Mesenteric fat pad (tissue), 1 donor: ENCODE measurements at places on chromosomes 12 and 14.
A peak's percentile ranks its signal among the peaks of the same experiment; 100 is the strongest.

DNA sequence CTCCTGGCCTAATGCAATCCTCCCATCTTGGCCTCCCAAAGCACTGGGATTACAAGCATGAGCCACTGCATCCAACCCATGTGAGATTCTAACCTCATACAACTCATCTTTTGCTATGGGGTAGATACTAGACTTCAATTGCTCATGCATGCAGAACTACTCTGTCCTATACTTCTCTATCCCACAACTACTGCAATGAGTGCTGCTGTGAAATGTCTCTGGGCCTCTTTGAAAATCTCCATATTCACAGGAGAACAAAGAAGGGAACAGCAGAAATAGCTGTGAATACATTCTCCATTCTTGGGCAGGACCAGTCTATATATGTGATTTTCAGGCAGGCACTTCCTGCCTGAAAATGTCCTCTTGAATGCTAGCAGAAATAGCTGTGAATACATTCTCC, 220.7 kb upstream of the GRIP1 start:
- no peak for DNase-seq

- DNase-seq: no peak
Measured at GRCh38 chr14:87018294-87018693, 974.7 kb downstream of the GALC start.

- DNase-seq: no peak
Measured at GRCh38 chr12:52175371-52176350, 16.2 kb downstream of the KRT80 start.

DNA sequence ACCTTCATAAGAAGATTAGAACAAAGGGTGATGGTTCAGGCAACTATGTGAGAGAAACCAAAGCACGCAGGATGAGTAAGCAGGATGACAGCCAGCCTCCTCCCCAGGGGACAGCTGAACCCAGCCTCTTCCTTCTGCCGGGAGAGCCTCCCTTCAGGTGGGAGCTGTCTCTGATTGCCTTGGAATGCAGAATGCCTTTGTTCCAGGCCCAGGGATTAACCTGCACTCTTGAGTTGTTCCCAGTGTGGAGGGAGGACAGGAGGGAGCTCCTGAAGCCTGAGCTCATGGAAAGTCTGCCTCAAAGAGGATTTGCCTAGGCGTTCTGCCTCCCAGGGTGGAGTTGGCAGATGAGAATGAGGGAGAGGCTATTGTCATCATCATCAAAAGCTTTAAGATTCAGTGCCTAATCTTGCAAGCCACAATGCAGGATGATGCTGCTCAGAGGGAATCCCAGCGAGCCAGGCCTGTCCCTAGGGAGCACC, 3.6 kb upstream of the KRT6A start:
- DNase-seq: no peak

- DNase-seq: no peak
Measured at GRCh38 chr12:12281134-12281533, 14.3 kb upstream of the LRP6 start.

- no peak for DNase-seq
Measured at GRCh38 chr14:90512329-90512991, 115.6 kb downstream of the CALM1 start.

GRCh38 chr12:98968896-98969295, 323.8 kb downstream of the APAF1 start:
- DNase-seq: no peak

GRCh38 chr14:92459030-92459949, 54.3 kb upstream of the RIN3 start:
- DNase-seq: no peak

DNA sequence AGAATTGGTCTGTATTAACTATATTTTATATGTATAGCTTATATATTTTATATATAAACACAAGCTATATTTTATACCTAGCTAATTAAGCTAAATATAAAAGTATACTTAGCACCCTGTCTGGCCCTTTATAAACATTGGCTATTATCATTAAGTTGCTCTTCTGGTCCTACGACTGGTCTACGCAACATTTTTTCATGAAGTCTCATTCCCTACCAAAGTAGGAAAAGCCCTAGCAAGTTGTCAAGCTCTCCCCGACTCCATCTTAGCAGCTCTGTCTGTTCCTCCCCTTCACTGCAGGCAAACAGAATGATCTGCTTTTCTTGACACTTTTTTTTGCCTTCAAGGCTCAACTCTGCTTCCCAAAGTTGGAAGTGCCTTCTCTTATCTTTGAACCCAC, 36.7 kb upstream of the ELK3 start:
- no peak for DNase-seq

- DNase-seq: no peak
Measured at GRCh38 chr14:83485591-83485990, 1951.9 kb upstream of the SEL1L start.

- DNase-seq: no peak
Measured at GRCh38 chr12:124426594-124427555, 132.0 kb downstream of the RFLNA start.

DNA sequence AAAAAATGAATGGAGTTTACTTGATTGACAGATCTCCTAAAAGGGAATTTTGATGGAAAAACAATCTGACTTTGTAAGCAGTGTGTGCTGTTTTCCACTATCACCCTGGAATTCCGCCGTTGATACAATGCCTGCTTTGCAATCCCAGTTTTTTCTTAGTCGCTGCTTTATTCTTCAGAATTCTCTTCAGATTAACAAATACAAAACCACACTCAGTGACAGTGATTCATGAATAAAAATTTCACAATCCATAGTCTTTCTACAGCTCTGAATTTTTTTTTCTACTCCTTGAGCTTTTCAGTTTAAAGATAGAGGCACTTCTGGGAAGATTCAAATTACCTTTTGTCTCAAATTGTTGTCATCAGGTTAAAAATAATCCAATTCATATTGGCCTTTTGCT, 44.6 kb upstream of the KITLG start:
- no peak for DNase-seq

DNA sequence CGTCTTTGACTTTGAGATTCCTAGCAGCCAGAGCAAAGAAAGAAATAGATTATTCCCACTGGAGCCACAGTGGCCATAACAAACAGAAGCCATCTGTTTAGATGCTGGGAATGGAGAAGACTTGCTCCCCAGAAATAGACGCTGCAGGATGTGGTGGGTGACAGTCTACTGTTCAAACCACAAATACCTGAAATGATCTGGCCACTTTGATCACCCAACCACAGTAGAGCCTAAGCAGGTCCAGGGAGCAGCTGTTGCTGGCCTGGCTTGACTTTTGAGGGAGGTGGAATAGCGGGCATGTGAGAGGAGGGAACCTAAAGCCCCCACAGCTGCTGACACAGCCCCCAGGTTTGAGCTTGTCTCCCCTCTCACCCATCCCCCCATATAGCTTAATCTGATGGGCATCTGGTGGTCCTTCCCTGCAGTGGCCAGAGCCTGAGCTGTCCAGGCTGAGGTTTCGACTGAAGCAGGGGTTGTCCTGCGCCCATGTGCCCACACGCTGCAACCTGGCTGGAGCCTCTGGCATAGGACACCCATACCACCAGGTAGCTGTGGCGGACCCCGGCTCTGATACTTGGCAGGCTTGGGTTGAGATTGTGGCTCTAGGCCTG, 38.7 kb downstream of the SH2B3 start:
- DNase-seq: no peak

GRCh38 chr12:41188841-41189394, 798 bp downstream of the PDZRN4 start:
- DNase-seq: no peak

- peak; percentile 87 for DNase-seq
Measured at GRCh38 chr12:34402228-34402898, 380.1 kb downstream of the ALG10 start.

DNA sequence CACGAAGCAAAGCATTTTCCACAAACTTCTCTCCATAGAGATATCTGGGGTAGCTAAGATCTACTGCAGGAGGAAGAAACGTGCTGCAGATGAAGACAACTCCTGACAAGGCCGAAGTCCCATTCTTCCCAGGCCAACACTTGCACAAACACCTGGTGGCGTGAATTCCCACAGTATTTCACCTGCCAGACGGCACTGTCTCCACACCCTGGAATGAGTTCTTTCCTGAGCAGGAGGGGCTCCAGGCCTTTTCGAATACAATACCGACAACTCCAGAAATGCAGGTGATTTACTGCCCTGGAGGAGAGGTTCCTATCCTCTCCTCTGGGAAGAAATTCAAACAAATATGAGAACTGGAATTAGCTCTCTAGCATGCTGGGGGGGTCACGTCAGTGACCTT, 179.9 kb downstream of the MON2 start:
- no peak for DNase-seq

DNA sequence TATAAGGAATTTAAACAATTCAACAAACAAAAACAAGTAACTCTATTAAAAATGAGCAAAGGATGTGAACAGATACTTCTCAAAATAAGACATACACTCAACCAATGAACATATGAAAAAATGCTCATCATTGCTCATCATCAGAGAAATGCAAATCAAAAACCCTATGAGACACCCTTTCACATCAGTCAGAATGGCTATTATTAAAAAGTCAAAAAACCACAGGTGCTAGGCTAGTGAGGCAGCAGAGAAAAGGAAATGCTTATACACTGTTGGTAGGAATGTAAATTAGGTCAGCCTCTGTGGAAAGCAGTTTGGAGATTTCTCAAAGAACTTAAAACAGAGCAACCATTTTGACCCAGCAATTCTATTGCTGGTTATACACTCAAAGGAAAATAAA, 52.0 kb downstream of the NAV3 start:
- DNase-seq: no peak

DNA sequence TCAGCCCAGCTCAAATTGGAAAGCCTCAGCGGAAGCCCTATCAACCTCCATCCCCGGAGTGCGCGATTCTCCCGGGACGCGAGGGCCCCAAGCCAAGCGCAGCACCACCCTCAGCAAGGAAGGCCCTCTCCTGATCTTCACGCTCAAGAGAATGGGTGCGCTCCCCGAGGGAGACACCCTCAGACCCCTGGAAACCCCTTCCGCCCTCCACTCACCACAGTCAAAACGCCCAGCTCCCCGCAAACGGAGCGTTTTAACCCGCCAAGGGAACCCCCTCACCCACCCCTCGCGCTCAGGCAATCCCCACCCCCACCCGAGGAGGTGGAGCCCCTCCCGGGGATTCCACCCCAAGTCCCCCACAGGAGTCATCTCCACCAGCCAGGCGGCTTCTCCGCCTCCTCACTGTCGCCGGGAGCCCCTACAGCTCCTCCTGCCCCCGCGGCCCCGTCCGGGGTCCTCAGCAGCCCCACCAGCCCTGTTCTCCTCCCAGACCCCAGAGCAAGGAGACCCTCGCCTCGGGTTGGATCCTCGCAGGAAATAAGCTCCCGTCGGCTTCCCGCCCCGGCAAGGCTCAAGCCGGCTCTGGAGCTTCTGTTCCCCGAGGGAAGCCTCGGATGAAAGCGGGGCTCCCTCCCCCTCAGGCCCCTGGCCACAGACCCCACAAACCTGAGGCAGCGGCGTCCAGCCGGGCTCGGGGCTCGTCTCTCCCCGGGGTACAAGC, 507 bp downstream of the BAZ2A start:
- DNase-seq: no peak

DNA sequence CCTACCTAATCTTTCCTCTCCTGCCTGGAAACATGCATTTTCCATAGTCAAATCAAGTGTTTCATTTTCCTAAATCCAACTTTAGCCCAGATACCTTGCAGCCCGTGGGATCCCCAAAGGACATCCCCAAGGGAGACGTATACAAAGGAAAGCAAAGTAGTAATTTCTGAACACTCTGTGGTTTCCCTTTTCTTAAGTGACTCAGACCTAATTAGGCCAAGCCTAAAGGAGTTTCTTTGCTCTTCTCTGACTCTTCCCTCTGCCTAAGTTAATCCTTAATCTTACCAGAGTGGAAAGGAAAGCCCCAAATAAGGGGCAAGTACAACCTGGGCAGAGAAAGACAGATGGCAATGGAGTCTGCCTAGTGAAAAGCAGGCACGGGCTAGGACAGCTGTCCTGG, 250.3 kb downstream of the SPTSSA start:
- DNase-seq: no peak

DNA sequence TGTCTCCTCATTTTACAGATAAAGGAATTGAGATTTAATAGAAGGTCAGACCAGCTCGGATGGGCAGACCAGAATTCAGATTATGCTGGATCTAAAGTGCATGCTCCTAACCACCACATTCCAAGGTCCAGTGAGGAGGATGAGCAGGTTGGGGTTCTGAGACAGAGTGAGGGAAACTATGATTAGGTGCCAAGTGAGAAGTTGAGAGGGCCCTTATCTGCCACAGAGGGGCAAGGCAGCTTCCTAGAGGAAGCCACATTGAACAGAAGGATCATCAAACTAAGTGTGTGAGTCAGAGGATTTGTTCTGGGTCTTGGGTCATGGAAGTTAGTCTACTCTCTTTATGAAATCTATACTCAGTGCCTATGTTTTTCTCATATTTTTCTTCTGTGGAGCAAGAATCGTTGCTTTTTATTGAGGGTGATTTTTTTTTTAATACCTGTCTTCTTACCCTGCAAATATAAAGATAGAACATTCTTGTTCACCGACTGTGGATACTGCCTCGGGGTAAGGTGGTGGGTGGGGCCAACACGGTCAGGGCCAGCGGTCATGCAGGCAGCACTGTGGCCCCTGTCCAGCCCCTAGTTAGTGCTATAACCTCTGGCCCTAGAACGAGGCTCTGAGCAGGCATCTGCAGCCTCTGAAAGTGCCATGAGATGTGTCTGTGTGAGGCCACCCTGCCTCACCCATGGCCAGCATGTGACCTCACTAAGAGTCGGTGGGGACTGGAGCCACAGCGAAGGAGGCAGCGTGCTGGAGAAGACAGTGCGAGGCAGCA, 55.6 kb upstream of the PTHLH start:
- no peak for DNase-seq

GRCh38 chr12:91383099-91383498, 200.5 kb upstream of the DCN start:
- no peak for DNase-seq

GRCh38 chr12:97938031-97938430, 475.4 kb downstream of the RMST start:
- DNase-seq: no peak

- no peak for DNase-seq
Measured at GRCh38 chr14:22271838-22272799, 316.9 kb downstream of the DAD1 start.

- no peak for DNase-seq
Measured at GRCh38 chr12:77497647-77498046, 333.0 kb upstream of the NAV3 start.

GRCh38 chr12:95216711-95217376, 423 bp downstream of the FGD6 start:
- DNase-seq: no peak

DNA sequence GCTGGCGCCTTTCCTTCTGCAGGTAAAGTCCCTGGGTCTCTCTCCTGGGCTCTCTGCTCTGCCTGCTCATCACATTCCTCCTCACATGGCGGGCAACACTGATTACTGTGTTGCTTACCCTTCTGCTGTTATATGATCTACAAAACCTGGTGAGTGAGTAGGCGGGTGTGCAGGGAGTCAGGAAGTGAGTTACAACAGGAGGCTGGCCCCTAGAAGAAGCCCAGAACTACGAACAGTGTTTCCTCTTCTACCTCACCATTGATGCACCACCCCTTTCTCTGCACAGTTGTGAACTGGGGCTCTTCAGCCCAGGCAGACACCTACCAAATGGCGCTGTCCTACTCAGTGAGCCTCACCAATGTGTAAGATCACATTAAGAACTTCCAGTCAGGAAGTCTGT, 4.9 kb upstream of the KLHL33 start:
- DNase-seq: no peak

- DNase-seq: no peak
Measured at GRCh38 chr12:30795410-30796312, 40.9 kb upstream of the CAPRIN2 start.

- DNase-seq: no peak
Measured at GRCh38 chr12:75294797-75295196, 35.3 kb downstream of the CAPS2 start.
